ENCODE measurements at places on chromosomes 3 and 15.
A peak's percentile ranks its signal among the peaks of the same experiment; 100 is the strongest.

DNA sequence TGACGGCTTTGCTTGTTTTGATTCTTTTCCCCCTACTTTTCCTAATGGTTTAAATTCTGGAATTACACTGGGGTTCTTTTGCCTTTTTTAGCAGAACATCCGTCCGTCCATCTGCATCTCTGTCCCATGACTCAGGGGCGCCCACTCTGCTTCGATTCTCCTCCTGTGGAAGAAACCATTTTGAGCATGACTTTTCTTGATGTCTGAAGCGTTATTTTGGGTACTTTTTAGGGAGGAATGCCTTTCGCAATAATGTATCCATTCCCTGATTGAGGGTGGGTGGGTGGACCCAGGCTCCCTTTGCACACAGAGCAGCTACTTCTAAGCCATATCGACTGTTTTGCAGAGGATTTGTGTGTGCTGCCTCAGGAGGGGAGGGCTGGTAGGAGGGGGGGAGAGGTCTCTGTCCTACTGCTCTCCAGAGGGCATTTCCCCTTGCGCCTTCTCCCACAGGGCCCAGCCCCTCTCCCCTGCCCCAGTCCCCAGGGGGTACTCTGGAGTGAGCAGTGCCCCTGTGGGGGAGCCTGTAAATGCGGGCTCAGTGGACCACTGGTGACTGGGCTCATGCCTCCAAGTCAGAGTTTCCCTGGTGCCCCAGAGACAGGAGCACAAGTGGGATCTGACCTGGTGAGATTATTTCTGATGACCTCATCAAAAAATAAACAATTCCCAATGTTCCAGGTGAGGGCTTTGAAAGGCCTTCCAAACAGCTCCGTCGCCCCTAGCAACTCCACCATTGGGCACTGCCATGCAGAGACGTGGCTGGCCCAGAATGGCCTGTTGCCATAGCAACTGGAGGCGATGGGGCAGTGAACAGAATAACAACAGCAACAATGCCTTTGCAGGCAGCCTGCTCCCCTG, 19.5 kb upstream of the BSN start:
- no peak overlapping the region for H3K27ac ChIP-seq
- DNase-seq = no peak
- peaks cover 1% of the 10 kb centered on the region for H3K36me3 ChIP-seq
- no peak overlapping the region for H3K4me3 ChIP-seq
- no peaks in the 10 kb centered on the region for H3K4me1 ChIP-seq

- H3K27me3 ChIP-seq = peaks cover 2% of the 10 kb centered on the region
- H3K4me3 ChIP-seq = no peak overlapping the region
- H3K36me3 ChIP-seq = no peaks in the 10 kb centered on the region
- DNase-seq = peak; percentile 72
- H3K4me1 ChIP-seq = no peaks in the 10 kb centered on the region
- H3K27ac ChIP-seq = no peak overlapping the region
Measured at GRCh38 chr3:194840661-194841514, 155.2 kb downstream of the FAM43A start.

- no peaks in the 10 kb centered on the region for H3K27me3 ChIP-seq
Measured at GRCh38 chr3:21520106-21520963, 230.7 kb downstream of the ZNF385D start.

DNA sequence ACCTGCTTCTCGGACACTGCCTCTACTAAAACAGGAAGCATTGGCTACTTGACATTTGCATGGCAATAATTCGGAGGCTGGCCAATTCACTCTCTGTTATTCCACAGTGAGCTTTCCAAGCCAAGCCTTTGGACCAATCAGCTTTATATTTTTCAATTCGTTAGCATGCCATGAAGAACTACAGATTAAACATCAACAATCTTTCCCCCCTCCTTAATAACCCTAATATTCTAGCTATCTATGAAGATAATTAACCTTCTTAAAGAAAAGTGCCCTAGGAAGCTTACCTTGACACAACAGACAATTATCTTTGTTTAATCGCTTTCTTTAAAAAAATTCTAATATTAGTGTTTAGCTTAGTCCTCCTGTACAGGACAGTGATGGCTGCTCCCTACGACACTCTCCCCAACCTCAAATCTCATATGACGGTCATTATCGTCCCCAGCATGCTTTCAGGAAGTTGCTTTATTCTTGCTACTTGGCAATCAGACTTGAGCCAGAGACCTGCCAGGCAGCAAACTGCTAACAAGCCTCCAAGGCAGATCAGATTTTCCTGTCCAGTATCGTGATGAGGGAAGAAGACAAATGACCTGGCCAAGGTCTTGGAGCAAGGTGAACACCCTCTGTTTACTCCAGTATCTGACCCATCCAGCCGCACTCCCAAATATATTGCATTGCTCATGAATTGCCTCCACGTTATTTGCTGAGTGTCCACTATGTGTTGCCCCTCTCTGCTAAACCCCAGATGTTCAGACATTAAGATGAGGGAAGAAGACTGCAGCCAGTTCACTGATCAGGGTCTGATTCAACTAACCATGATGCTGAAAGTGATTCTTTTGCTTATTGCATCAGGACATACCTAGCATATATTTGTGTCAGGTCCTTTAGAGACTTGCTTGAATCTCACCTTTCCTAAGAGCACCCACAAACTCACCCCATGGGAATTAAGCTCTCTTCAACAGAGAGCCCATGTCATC, 68.1 kb upstream of the LPP start:
- H3K4me1 ChIP-seq = peaks cover 4% of the 10 kb centered on the region
- DNase-seq = no peak
- no peaks in the 10 kb centered on the region for H3K27me3 ChIP-seq
- H3K27ac ChIP-seq = no peak overlapping the region

DNA sequence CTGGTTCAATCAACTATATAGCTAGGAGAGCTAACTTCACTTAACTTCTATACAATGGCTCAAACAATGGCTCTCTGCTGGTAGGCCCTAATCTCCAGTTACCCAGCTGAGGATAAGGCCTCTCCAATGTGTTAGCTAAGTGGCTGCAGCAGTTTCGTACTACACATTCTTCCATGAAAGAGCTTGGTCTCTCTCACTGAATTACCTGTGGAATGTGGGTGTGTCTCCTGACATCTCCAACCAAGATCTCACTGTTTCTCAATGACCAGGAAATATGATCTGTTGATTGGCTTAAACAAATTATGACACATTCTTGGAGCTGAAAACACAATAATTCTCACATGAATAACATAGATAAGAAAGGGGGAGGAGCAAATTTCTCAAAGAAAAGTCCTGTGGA, 169.8 kb upstream of the ROBO1 start:
- H3K4me3 ChIP-seq = no peak overlapping the region
- H3K4me1 ChIP-seq = no peaks in the 10 kb centered on the region
- no peaks in the 10 kb centered on the region for H3K27me3 ChIP-seq
- no peak for DNase-seq
- no peaks in the 10 kb centered on the region for H3K36me3 ChIP-seq

- no peaks in the 10 kb centered on the region for H3K4me1 ChIP-seq
- no peaks in the 10 kb centered on the region for H3K36me3 ChIP-seq
- H3K27ac ChIP-seq = no peak overlapping the region
- H3K27me3 ChIP-seq = no peaks in the 10 kb centered on the region
- H3K4me3 ChIP-seq = no peak overlapping the region
Measured at GRCh38 chr15:101156061-101156460, 95.8 kb downstream of the CHSY1 start.

DNA sequence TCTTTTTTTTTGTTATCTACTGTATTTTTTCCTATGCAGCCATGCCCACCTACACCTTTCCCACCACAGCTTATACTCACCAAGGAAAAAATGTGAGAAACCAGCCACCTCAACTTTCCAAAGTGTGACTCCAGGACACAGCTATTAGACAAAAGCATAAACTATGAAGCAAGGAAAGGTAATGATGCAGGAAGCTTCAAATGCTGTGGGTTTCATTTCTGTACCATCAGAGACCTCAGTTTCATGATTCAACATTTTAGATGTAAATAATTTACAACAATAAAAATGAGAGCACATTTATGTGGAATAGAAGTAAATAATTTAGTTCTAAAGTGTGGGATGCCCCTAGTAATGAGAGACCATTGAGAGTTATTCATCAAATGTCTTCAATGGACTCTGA, 115.1 kb downstream of the CDIN1 start:
- no peak overlapping the region for H3K27ac ChIP-seq

DNA sequence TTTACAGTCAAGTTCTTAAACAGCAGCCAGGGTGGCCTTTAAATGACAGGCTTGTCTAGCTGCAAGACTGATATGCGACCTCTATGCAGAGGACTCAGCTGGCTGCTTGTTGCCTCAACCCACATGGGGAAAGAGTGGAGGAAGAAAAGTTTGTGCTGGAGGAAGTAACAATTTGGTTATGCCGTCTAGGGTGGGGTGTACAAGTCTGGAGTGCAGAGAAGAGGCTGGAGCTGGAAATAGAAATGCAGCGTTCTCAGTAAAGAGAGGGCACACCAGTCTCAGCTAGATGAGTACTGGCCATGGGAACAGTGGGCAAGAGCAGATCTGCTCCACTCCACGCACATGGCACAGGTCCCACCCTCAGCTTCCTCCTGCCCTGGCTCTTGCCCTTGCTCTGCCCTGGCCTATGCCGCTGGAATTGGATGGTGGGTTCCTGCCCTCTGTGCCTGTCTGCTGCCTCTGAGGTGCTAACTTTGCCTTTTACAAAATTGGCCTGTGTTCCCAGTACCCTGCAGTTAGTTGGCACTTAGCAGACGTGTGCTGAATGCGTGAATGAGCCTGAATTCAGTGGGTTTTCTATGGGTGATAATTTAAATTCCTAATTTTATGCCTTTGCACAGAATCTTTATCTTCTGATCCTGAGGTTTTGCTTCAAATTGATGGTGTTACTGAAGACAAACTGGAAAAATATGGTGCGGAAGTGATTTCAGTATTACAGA, 59.7 kb upstream of the FURIN start:
- no peaks in the 10 kb centered on the region for H3K4me1 ChIP-seq
- DNase-seq = no peak
- no peak overlapping the region for H3K27ac ChIP-seq

GRCh38 chr3:42908675-42909074, 2.7 kb downstream of the ZNF662 start:
- H3K27ac ChIP-seq = no peak overlapping the region
- H3K4me1 ChIP-seq = no peaks in the 10 kb centered on the region
- H3K27me3 ChIP-seq = peaks cover 15% of the 10 kb centered on the region
- DNase-seq = no peak

DNA sequence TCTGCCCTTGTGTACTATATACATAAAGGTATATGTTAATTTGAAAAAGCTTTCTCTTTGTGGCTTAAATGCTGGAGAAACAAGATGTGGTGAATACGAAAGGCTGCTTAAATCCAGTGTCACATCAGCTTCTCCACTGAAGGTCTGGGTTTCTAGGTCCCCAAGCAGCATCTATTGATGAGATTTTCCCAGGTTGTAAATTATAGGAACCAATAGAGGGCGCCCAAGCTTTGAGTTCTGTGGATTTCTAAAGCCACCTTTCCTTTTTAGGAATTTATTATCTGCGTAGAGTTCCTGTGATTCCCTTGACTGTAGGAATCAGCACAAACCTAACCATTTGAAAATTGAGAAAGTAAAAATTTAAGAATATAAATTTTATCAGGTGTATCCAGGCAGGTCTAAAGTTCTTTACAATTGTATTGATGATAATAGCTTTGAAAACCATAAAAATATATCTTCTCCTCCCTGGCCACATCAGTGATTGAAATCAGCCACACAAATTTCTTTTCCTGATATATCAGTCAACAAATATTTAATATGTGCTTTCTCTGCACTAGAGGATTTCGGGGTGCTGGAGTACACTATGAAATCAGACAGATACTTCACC, 88.3 kb upstream of the ADAMTSL3 start:
- no peak overlapping the region for H3K27ac ChIP-seq
- H3K27me3 ChIP-seq = no peaks in the 10 kb centered on the region
- H3K4me3 ChIP-seq = no peak overlapping the region
- H3K36me3 ChIP-seq = no peaks in the 10 kb centered on the region
- peak; percentile 47 for DNase-seq
- no peaks in the 10 kb centered on the region for H3K4me1 ChIP-seq

DNA sequence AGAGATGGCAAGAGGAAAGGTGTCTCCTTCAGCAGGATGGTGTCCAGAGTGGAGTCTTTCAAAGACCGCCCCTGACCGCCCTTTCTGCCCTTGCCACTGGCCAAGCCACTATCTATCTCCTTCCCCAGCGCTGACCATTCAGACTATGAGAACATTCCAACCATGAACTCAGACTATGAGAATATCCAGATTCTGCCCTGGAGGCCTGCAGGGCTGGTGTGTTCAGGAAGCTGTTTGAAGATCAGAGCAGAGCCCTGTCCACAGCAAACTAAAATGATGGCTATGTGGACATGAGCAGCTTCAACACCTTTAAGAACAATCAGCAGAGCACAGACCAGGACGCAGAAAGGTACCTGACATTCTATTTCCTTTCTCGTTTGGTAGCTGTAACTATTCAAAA, 57.3 kb upstream of the WNT7A start:
- no peak overlapping the region for H3K4me3 ChIP-seq
- DNase-seq = no peak
- H3K36me3 ChIP-seq = no peaks in the 10 kb centered on the region
- no peaks in the 10 kb centered on the region for H3K27me3 ChIP-seq
- no peaks in the 10 kb centered on the region for H3K4me1 ChIP-seq

DNA sequence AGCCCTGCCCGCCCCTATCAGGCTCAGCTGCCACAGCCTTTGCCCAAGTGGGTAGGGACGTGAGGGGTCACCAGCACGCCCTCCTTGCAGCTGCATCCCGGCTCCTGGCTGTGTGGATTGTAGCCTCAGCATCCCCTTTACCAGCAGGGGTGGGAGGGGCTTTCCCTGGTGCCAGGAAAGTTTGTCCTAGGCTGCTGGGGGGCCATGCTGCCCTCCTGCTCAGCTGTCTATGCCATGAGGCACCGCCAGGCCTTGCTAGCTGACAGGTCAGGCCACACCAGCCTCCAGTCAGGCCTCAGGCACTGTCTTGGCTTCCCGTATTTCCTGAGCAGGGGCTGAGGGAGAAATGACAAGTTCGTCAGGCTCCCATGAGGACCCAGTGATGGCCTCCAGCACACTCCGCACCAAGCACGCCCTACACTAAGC, 32.3 kb downstream of the TKT start:
- H3K4me1 ChIP-seq = no peaks in the 10 kb centered on the region
- peaks cover 46% of the 10 kb centered on the region for H3K36me3 ChIP-seq
- no peaks in the 10 kb centered on the region for H3K27me3 ChIP-seq
- no peak overlapping the region for H3K4me3 ChIP-seq

GRCh38 chr3:120160050-120160449, 65.8 kb upstream of the GSK3B start:
- peak; percentile 100 for DNase-seq
- H3K4me3 ChIP-seq = no peak overlapping the region
- no peak overlapping the region for H3K27ac ChIP-seq
- no peaks in the 10 kb centered on the region for H3K27me3 ChIP-seq

GRCh38 chr3:183911763-183912506, 27.3 kb upstream of the PARL start:
- H3K4me1 ChIP-seq = no peaks in the 10 kb centered on the region
- H3K36me3 ChIP-seq = no peaks in the 10 kb centered on the region
- DNase-seq = no peak
- no peak overlapping the region for H3K4me3 ChIP-seq
